ENCODE measurements at places on chromosomes 6 and 20.

GRCh38 chr20:36446557-36446956 is 94.8 kb upstream of the MYL9 start:
- no peak for DNase-seq

GRCh38 chr20:63253438-63254231 is 628 bp downstream of the NKAIN4 start:
- DNase-seq: no peak

- DNase-seq: no peak
Observed at GRCh38 chr20:43658069-43658722, 8.7 kb upstream of the MYBL2 start.

GRCh38 chr20:58389324-58389967 is 417 bp downstream of the VAPB start:
- DNase-seq: no peak

- DNase-seq: no peak
Observed at GRCh38 chr6:13304580-13305260, 23.6 kb downstream of the TBC1D7 start.

- DNase-seq: peak; percentile 80
Observed at GRCh38 chr6:159106627-159107241, 61.9 kb upstream of the TAGAP start.

- peak; percentile 70 for DNase-seq
Observed at GRCh38 chr6:107660839-107661238, 163.3 kb downstream of the SCML4 start.

DNA sequence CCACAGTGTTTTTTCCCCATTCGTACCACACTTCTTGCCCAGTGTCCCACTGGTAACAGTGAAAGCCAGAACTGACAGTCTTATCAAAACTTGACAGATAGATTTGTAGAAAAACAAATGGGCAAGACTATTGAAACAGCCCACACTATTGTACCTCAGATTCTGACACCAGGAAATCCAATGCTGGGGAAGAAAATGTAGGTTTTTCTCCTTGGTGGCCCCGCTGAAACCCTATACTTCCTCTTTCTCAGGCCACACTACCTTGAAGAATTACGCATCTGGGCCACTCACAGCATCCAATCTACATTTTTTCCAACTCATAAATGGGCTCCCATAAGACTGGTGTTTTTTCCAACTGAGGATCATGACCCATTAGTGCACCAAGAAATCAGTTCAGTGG is 90.9 kb upstream of the HDDC2 start:
- no peak for DNase-seq

GRCh38 chr6:134420614-134421181 is 102.8 kb upstream of the SGK1 start:
- DNase-seq: no peak

- no peak for DNase-seq
Observed at GRCh38 chr20:42150230-42150629, 532.1 kb upstream of the CHD6 start.

DNA sequence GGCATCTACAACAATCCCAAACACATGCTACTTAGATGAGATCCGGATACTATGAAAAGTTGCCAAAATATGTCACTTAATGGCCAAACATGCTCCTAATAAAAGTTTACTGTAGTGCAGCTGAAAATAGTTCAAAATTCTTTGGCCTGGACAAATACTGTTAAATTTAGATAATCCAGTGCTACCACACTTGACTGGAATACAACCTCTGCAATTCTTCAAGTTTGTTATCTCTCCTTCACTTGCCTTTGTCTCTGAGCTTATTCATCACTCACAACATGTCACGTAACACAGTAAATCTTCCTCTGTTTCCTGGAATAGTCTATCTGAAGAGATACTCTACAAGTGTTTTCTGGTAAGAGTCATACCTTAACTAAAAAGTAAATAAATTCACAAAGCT is 10.5 kb upstream of the PLN start:
- no peak for DNase-seq

- no peak for DNase-seq
Observed at GRCh38 chr6:127971386-127971785, 70.5 kb upstream of the THEMIS start.

DNA sequence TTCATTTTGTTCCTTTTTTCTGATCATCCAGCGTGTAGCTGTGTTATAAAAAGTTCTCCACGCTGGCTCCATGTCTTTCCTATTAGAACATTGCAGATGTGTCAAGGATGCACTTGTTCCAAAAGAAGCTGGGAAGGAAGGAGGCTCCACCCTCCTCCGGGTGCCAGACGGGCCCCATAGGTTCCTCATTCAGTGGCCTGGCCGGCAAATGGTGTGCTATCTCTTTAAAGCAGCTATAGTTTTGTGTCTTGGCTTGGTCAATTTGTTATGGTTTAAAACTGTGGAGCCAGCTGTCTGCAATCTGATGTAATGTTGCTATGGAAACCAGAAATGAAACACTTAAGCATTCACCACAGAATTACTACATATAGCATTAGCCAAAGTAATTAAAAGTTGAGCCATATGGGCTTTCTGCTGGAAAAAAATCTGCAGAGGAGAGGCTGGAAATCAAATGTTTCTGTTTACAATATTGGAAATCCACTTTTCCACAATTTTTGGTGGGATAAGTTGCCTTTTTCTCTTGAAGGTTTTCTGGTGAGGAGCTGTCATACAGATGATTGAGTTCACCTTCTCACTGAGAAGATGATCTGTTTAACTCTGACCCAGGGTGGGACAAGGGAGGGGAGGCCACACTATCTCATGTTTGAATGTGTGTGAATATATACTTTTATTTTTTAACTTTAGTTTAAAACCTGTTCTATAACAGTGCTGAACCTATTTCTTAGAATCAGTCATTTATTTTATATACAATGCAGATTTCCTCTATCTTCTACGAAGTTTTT is 167.4 kb downstream of the SASH1 start:
- DNase-seq: no peak

DNA sequence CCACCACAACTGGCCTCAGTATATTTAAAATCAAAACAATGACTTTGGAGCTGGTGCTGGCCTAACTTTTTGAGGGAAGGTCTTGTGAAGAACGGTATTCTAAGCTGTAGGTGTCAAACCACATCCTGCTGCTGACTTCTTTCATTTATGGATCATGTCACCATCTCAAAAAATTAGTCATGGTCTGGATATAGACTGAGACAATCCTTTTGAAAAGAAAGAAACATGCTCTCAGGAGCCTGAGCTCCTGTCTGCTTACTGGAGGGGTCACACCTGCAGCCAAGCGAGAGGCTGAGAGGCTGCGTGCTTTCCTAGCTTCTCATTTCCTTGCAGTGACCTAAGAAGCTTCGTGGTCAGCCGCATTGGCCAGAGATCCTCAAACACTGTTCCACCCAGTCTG is 55.2 kb downstream of the TIAM2 start:
- DNase-seq: no peak

- no peak for DNase-seq
Observed at GRCh38 chr6:49980898-49981297, 11.5 kb upstream of the DEFB113 start.

GRCh38 chr6:136404007-136404406 is 114.4 kb upstream of the BCLAF1 start:
- DNase-seq: no peak

- no peak for DNase-seq
Observed at GRCh38 chr6:64831680-64832079, 875.3 kb downstream of the EYS start.

GRCh38 chr6:146700078-146700686 is 101.4 kb downstream of the ADGB start:
- DNase-seq: peak; percentile 79

DNA sequence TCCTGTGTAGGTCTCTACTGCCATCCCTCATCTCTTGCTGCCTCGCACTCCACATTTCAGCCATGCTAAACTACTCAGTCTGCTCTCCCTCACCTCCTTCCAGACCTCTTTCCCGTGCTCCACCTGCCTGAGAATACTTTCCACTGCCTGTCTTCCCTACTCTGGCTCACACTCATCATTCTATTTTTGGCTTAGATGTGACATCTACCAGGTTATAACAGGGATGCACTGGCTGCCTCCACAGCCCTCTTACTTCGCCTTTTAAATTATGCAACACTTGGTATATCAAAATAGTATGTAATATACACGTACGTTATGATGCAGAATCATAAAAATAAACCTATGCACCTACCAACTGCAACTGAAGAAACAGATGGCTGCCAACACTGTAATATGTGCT is 222.8 kb upstream of the DTNBP1 start:
- no peak for DNase-seq

- no peak for DNase-seq
Observed at GRCh38 chr6:154986787-154987235, 8.3 kb upstream of the TIAM2 start.

GRCh38 chr6:139080255-139080920 is 51.8 kb downstream of the ABRACL start:
- no peak for DNase-seq

- no peak for DNase-seq
Observed at GRCh38 chr20:20229595-20229994, 138.3 kb upstream of the INSM1 start.

DNA sequence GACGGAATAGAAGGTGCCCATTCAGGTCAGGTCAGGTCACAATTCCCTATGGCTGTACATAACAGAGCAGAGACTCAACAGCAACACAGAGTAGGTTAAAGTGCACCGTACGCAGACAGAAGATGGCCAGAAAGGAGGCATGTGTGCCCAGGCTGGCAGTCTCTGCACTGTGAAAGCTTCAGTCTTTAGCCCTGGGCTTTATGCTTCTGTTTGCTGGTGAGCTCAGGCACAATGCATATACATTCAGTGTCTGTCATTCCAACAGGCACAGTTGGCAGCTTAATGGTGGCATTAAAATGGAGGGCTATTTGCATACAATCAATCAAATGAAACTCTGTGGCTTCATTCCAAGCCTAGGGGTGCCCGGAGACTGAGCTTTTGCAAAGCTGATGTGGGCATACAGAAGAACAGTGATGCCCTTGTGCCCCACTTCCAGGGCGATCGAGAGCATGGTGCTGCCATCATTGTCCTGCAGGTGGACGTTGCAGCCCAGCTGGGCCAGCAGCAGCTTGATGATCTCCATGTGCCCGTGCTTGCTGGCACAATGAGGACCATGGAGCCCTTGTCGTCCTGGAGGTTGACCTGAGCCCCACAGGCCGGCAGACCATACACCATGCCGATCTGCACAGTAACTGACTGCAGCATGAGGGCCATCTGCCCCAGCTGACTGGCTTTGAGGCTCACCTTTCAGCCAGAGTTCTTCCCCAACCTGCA is 22.4 kb downstream of the TRMT6 start:
- DNase-seq: no peak

DNA sequence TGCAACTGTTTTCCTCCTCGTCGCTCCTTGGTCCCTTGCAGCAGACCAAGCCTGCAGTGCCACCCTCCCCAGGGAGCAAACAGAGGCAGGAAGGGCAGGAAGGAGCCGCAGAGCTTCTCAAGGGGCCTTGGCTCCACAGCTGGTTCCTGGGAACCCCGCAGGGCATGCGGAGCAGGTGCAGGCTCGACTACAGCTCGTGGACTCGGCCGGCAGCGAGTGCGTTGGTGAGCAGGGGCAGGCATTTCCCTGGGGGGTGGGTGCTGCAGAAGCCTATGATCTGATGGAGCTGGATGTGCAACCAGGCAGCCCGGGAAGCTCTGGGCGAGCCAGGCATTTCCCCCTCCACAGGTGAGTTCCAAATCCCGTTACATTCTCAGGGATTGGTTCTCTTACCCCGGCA is 37.1 kb downstream of the FRMD1 start:
- no peak for DNase-seq

GRCh38 chr6:165653196-165653595 is 9.8 kb downstream of the PDE10A start:
- no peak for DNase-seq

GRCh38 chr6:41100871-41101287 is 28.1 kb downstream of the NFYA start:
- DNase-seq: no peak

GRCh38 chr6:33198853-33199436 is 1.5 kb downstream of the RXRB start:
- DNase-seq: no peak

GRCh38 chr20:20363799-20364592 is 3.9 kb upstream of the INSM1 start:
- no peak for DNase-seq

GRCh38 chr6:148508401-148509041 is 165.9 kb downstream of the SASH1 start:
- DNase-seq: no peak

DNA sequence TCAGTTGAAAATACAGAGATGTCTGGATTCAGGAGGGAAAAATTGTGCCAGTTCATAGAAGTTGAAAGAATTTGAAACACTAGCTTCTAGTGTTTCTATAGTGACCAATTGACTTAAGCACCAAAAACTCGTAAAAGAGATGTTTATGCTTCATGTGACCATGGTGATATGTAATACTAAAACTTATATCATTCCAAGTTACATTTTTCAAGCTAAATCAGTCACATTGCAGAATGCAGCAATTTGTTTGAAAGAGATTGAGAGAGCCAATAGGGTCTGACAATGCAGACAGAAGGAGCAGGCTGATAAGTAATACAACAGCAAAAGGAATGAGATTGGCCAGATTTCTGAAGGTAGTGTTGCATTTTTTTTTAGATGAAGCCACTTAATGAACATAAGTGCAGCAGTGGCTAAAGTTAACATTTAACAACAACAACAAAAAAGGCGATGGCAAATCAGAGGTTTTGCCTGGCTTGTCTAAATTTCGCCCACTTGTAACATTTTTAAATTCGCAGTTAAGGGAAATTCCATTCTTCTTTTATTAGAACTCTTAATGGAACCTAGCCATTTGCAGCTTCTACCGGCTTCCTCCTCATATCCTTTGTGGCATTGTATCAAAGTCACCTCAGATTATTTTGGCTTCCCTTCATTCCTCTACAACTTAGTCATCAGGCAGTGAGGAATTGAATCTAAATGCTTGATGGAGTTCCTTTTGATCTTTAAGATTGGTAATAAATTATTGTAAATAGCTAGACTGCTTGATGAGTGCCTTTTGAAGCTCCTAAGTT is 484.0 kb upstream of the SOX4 start:
- DNase-seq: no peak

- DNase-seq: peak; percentile 62
Observed at GRCh38 chr6:38871741-38872568, 156.8 kb downstream of the DNAH8 start.

DNA sequence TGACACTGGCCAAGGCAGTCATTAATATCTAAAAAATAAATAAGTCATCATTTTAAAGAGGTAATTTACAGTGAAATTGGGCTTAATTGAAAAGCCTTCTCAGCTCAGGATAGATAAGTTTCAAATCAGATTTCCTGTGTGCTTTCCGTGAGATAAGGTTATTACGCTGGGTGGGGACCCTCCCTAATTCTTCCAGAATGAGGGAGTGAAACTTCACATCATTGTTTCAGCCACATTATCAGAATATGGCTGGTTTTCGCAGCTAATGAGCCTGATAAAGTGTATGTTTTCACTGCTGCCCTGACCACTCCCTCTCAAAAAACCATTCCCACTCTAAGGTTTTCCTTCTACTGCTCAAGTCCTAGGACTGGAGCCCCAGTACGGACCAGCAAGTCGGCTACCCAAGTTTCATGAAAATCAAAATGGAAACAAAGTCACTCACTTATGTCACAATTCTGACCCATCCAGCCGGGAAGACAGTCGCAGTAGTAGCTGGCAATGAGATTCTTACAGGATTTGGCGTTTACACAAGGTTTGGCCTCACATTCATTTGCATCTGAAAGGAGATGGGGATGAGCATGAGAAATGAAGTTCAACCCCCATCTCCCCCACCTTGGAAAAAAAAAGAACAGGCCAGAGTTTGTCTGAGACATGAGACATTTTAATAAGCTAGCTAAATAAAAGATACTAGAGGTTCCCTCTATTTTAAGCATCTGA is 24.6 kb downstream of the JAG1 start:
- DNase-seq: no peak

- DNase-seq: no peak
Observed at GRCh38 chr20:6644813-6645628, 122.5 kb upstream of the BMP2 start.

GRCh38 chr6:42347456-42347855 is 104.3 kb downstream of the TRERF1 start:
- no peak for DNase-seq
